ENCODE measurements at places on chromosomes 6 and 20. TPM values are rescaled to one million over a fixed set of nuclear protein-coding genes. Genes with fewer than 3 reads are reported as not detected.

The CST7 gene
- not detected for total RNA-seq

The MATN4 gene
- total RNA-seq: not detected

The GTSF1L gene
- not detected for total RNA-seq

The TMEM14A gene
- total RNA-seq: 24.7 TPM

The ROS1 gene
- not detected for total RNA-seq

The FKBP1C gene
- total RNA-seq: not detected

GRCh38 chr6:26311012-26311384 is 54.0 kb upstream of the BTN3A2 start:
- no peak for DNase-seq

GRCh38 chr20:41344938-41345728 is 4.5 kb downstream of the LPIN3 start:
- DNase-seq: no peak

DNA sequence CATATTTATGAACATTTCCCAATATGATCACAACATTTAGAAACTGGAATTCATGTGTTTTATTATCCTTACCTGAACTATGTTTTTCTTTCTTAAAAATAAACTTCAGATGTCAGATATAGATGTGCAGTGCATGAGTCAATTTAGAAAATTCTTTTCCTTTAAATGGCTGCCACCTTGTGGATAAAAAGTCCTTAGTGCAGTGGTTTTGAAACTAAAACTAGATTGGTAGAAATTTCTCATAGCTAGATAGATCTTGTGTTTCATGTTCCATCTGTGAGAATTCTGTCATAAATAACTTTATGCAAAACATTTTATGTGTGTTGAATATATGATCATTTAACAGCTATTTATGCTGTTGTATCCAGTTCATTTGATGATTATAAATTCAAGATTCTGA is 134.9 kb downstream of the KLHL32 start:
- no peak for DNase-seq

- DNase-seq: no peak
These were observed 8.3 kb downstream of the GCLC start for GRCh38 chr6:53536561-53536960.
